CD4-positive, alpha-beta T cell treated with Interleukin-1 beta for 1 hour (primary cell): ENCODE measurements at places on chromosomes 2 and 18.

- no peak for DNase-seq
Measured at GRCh38 chr18:63119647-63120046, 199.9 kb downstream of the BCL2 start.

- DNase-seq = no peak
Measured at GRCh38 chr2:164937864-164938401, 17.4 kb downstream of the SLC38A11 start.

DNA sequence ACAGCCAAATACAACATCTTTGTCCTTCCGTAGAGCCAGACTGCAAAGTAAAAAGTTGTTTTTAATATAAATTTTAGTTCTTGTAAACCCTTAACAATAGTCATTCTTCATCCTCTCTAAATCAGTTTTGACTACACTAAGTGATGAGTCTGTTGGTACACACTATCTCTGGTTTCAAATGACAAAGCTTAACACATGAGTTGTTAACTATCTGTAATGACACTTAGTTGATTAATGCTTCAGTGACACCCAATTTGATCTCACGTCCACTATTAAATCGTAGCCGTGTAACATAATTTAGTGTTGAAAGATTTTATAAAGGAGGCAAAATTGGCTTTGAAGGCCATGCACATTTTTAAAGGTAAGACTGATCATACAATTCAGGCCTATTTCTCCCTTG, 181.6 kb downstream of the ZNF521 start:
- DNase-seq = no peak

DNA sequence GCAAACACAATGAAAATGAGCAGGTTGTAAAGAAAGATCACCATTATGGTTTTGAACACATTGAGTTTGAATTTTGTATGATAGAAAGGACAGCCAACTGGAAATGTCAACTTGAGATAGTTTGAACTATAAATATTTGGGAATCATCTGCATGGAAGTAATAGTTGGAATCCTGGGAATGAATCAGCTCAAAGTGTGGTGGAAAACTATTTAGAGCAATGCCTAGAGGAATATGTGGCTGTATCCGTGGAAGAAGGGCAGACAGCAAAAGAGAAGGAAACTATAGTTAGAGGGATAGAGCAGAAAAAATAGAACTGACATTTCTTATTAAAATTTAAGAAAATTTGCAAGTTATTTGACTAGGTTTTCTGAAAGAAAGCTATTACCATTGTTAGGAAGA, 112.5 kb upstream of the OTX1 start:
- no peak for DNase-seq

- DNase-seq = no peak
Measured at GRCh38 chr2:96501886-96502810, 3.0 kb downstream of the NEURL3 start.

DNA sequence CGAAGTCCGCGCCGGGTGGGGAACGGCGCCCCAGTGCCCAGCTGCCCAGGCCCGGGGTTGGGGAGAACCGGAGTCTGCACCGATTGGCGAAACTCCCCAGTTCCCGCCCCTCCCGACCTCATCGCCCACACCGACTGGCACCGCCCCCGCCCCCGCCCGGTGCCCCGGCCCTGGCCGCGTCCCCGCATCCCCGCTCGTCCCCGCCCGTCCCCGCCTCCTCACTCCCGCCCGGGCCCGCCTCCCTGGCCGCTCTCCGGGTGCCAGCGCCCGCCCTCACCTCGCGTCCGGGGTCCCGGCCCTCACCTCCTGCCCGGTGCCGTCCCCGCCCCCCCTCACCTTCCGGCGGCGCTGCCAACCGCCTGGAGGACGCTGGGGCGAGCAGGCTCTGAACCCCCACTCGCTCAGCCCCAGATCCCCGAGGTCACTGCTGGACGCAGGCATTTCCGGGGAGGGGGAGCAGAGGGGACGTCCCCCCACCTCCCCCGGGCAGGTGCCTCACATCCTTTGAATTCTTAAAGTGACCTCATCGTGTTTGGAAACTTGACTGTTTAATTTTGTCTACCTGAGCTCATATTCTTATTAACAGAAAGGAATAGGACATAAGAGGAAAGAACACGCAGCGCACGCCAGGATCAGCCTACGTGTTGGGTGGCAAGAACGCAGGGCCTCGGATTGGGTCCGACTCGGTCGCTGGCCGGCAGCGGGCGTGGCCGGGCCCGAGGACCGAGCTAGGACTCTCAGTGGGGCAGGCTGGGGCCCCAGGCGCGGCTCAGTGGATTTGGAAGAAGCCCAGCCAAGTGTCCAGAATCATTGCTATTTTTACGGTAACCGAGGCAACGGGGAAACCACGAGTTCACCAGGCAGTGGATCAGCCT, at the start of gene FAM110C:
FAM110C (minus strand) TSS at position 35 of the 875 bp plus-strand sequence. CDS start 120 bp downstream, outside the sequence.
- peak; percentile 42 for DNase-seq

DNA sequence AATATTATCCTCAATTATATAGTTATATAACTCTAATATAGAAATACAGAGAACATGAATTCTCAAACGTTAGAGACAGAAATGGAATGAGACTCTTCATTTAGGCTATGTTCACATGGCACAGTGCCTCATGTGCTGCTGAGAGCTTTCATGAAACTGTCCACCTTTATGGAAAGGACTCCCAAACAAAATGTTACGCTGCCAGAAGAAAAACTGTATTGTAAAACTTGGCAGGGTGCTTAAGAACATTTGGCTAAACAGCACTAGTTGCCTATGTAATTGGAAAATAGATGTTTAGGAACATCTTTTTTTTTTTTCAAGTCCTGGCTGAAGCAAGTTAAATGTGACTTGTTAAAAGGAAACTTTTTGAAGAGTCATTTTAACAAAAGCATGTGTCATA, 396.0 kb downstream of the ERBB4 start:
- DNase-seq = no peak
